ENCODE measurements at places on chromosomes 6 and 20. TPM values are rescaled to one million over a fixed set of nuclear protein-coding genes. Genes with fewer than 3 reads are reported as not detected.

- no peak for DNase-seq
Measured at GRCh38 chr20:4435671-4436455, 285.8 kb upstream of the PRND start.

DNA sequence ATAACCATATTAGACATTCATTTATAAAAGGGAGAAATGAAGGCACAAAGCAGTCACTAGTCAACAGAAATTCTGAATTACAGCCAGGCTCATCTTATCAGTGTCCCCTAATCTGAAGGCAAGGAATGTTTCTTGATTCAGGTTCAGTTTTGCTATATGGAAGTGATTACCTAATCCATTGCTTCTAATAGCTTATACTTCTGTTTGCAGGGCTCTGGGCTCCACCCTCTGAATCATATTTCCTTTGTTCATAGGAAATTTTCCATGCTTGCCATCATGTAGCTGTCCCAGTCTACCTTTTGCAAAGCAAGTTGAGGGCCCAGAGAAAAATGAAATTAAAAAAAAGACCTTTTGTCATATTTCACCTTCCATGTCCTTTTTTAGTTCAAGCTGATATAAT, 96.0 kb downstream of the LCA5 start:
- no peak for DNase-seq

- DNase-seq: no peak
Measured at GRCh38 chr6:149027484-149027883, 280.7 kb downstream of the UST start.

DNA sequence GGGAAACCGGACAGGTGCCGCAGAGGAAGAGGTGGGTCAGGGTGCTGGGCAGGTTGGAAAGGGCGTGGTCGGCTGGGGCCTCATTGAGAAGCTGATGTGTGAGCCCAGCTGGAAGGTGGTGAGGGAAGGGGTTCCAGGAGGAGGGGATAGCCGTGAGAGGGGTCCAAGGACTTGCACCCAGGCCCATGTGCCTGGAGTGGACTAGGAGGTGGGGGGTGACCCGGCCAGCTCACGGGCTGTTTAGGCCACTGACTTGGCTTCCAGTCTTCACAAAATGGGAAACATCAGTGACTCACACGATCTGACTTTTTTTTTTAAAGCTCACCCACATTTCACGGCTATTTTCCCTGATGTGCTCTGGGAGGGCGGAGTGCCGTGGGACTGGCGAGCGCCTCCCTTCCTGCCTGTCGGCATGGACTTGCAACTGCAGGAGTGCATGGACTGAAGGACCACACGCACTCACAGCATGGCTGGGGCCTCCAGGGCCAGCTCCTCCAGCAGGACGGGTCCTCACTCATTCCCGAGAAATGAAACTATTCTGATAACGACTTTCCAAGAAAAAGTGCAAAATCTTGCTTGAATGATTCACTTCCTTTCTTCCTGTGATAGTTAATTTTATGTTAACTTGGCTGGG, 13.5 kb upstream of the PDE10A start:
- no peak for DNase-seq

DNA sequence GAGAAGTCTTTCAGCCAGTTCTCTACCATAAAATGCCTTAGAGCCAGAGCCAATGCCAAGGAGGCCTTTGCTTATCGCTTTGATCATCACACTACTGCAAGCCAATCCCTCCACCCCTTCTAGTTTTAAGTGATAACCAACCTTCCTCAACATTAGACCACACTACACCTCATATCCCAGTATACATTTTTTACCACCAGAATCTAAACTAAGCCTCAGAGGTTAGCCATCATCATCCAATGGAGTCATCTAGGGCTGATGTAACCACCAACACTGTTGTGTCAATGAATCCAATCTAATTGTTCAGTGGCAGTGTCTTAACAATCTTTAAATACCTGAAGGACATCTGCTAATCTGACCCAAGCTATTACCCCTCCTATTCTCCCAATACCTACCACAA, 6.4 kb downstream of the ZUP1 start:
- no peak for DNase-seq

GRCh38 chr6:157860505-157860991, 37.5 kb downstream of the SNX9 start:
- DNase-seq: peak; percentile 33

DNA sequence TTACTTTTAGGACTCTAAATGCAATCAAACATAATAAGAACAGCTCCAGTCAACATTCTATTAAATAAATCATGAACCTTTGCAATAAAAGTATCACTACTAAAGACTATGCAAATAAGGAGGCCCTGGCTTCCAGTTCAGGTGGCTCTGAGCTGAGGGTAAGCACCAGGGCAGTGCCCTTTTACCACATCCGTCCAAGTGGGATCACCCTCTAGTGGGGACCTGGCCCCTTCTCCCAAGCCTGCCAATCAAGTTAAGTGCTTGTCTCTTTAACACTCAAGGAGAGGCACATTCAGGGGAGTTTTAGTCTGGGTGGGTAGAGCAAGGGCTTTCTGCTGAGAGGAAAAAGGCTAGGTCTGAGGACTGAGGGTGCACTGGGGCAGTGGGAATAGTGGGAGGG, 161.4 kb downstream of the TMEM200A start:
- DNase-seq: no peak

GRCh38 chr6:5248302-5249098, 12.2 kb downstream of the LYRM4 start:
- DNase-seq: no peak

DNA sequence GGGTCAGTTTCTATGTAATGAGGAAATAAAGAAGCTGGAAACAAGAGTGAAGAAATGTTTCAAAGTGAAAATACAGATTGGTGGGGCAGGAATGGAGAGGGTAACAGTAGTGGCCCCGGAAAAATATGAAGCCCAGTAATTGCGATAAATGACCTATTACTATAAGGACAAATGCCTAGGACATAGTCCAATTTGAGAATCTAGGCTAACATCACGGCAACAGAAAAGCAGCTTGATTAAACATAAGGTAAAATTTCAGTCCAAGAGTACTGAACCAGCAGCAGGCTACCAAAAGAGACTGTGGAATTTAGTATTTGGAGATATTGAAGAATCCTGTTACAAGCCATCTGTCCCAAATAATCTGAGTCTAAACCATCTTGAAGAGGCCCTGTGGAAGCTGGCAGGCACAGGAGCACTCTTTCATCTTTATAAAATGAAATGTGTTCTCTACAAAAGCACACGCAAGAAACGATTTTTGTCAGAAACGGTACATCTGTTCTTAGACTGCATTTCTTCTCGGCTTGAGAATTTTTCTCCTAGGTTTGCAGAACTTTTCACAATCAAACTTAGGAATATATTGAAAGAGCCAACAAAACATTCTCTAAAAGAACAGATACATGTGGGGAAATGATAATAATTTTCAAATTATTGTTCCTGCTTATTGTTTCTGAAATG, 49.3 kb downstream of the ELOVL5 start:
- no peak for DNase-seq

GRCh38 chr6:12555267-12555666, 161.3 kb upstream of the PHACTR1 start:
- DNase-seq: no peak

DNA sequence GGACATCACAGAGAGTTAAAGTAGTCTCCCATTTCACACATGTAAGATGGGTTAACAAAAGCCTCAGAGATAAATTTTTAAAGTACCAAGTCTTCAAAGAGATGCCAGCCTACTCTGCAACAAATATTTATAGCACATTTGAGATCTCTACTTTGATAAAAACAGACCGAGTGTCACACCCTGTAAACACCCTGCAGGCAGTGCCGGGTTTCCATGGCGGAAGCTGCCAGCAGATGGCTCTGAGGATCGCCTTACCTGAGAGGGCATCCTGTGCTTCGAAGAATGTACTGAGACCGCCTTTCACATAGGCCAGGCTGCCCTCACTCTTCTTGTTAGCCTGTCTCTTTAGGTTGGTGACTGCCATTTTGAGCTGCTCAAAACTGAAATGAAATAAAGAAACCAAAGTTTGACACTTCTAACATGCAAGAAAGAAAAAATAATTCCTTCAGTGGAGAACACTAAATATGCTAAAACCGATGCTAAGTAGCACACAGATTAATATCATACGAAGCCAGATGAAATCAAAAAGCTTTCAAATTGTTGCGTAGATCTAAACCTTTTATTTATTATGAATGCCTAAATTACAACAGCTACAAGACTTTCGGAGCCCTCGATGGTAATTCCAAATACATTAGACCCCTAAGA, 39.3 kb downstream of the HUS1B start:
- DNase-seq: no peak

DNA sequence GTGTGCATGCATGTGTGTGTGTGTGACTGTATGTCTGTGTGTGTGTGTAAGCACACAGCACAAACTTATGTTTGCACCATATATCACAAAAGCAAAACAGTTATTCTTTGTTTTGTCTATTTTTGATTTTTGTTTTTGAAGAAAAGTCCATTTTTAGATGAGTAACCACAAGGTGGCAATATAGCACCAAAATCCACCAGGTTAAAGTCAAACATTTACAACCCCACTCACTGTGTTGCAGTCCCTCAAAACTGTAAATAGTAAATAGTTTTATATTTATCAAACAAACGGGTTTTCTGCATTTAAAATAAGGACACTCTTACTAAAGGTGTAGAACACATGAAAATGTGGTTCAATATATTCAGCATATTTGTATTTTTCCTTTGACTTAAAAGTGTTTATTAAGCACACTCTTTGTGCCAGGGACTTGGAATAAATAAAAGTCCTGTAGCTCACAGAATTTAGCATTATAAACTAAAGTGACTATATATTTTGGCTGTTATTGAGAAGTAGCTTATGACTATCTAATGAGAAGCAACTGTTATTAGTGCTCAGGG, 118.5 kb downstream of the GFRAL start:
- DNase-seq: peak; percentile 0

- no peak for DNase-seq
Measured at GRCh38 chr6:33373960-33374910, 17.4 kb upstream of the KIFC1 start.

DNA sequence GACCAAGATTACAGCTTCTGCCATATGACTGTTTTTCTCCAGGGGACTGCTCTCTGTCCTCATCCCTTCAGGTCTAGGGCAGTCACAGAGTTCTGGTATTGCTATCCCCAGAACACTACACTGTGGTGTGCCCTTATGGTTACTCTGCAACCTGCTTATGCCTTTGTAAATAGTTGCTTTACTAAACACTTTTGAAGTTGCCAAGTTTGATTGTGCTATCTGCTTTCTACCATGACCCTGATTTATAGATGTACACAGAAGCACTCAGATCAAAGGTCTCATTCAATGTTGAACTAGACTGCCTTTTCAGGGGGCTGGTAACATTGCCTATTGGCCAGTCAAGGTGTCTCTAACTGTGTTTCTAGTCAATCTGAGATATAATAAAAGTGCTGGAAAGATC, 794.7 kb downstream of the DHX35 start:
- DNase-seq: no peak

KHDC1L gene
- 2.8 TPM for polyA plus RNA-seq

KCNK5 gene
- 2.6 TPM for polyA plus RNA-seq

CGA gene
- polyA plus RNA-seq: 5.0 TPM

TNNC2 gene
- polyA plus RNA-seq: 12.6 TPM

SMPD2 gene
- 18.8 TPM for polyA plus RNA-seq

OPRL1 gene
- 1.1 TPM for polyA plus RNA-seq

MYH7B gene
- polyA plus RNA-seq: 1.8 TPM

GLO1 gene
- polyA plus RNA-seq: 76.7 TPM

TAGAP gene
- polyA plus RNA-seq: 13.9 TPM

DEFB119 gene
- not detected for polyA plus RNA-seq

PI16 gene
- polyA plus RNA-seq: 2.2 TPM

HDGFL1 gene
- under 0.01 TPM for polyA plus RNA-seq
